Activated effector memory CD4-positive, alpha-beta T cell treated with Interleukin-2 at 50 U/mL for 16 hours (primary cell): ENCODE measurements at places on chromosomes 12 and 14.

- no peak for DNase-seq
Measured at GRCh38 chr12:10392394-10392930, 2.6 kb upstream of the KLRK1 start.

- DNase-seq: peak; percentile 50
Measured at GRCh38 chr12:47744005-47744651, 14.6 kb downstream of the RAPGEF3 start.

DNA sequence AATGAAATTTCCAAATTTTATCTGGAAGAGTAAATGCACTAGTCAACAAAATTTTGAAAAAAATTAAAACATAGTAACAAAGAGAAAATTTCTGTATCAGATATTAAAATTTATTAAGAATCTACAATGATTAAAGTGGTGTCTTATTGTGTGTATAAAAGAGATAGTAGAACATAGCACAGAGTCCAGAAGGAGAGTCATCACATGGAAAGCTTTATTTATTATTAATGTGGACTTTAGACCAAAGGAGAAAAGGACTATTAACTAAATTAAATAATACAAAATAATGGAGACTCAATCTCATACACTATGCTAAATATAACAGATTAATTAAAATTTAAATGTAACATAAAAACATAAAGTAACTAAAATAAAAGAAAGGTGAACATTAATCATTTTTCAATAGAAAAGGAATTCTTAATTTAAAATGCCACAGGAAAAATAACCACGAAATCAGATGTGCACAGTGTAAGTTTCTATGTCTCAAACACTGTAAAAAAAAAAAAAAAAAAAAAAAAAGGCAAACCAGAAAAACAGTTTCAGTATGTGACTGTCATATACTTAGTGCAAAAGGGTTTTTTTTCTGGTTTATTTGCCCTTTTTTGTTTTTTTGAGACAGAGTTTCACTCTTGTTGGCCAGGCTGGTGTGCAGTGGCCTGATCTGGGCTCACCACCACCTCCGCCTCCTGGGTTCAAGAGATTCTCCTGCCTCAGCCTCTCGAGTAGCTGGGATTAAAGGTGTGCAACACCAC is 95.4 kb downstream of the MYF5 start:
- DNase-seq: no peak

DNA sequence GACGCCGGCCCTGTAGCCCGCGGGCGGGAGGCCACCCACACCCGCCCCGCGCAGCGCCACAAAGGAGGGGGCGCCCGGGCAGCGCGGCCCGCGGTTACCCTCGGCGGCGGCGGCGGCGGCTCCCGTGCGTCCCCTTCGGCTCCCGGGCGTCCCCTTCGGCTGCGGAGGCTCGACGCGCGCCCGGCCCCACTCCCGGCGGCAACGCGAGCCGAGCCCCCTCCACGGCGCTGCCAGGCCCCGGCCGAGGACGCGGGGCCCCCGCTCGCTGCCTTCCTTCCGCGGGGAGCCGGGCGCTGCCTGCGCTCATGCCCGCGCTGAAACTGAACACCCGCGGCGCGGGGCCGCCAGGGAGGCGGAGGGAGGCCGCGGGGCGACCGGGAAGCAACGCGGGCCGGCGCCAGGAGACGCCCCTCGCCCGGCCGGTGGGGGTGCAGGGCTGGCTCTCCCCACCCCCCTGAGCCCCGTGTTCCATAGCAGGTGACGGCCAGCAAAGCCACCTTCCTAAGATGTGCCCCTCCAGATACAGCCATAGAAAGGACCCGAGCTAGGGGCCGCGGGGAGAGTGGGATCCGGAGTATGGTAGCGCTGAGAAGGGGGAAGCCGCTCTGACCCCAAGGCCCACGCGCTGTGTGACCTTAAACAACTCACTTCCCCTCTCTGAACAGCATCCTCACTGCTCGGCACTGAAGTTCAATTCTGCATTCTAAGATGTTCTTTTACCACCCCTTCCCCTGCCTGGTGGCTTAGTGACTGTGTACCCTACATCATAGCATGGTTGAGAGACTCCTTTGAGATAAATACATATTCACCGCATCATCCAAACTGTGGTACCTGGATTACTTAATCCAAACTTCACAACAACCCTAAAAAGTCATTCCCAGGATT is 42.8 kb downstream of the KDM2B start:
- peak; percentile 20 for DNase-seq

GRCh38 chr14:105817971-105818711 is 291.8 kb downstream of the TMEM121 start:
- no peak for DNase-seq

GRCh38 chr12:47400266-47400665 is 305.6 kb downstream of the RPAP3 start:
- no peak for DNase-seq

DNA sequence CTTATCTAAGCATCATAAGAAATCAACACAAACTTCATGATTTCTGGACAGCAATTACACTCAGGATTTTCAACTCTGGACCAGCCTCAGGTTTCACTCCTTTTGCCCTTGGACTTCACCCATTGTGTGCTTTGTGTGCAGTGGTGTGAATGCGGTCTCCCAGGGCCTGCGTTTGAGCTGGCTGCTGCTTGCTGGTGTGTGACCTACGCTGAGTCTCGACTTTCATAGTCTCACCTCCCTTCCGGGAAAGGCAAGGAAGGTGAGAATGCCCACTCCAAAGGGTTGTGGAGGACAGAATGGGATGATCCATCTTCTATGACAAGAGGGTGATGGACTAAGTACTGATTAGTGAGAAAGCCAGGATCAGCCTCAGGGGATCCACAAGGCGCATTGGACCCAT is 228.8 kb downstream of the C12orf75 start:
- DNase-seq: no peak

- DNase-seq: no peak
Measured at GRCh38 chr14:37469650-37470049, 125.4 kb downstream of the FOXA1 start.

DNA sequence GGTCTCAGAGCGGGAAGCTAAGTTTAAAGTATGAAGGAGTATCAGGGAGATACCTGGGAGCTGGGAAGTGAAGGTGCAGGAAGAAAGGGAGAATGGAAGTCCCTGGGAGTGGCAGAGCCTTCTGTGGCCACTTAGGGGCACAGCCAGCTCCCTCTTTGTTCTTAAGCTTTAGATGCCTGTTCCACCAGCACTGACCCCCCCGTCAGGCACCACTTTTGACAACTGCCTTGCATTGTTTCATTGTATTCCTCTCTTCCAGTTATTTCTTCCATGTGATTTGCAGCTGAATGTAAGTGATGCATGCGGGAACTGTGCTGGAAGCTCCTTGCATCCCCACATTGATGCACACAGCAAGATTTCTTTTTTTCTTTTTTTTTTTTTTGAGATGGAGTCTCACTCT is 2.6 kb downstream of the GALNT16 start:
- DNase-seq: no peak

- no peak for DNase-seq
Measured at GRCh38 chr14:69059658-69060623, 80.8 kb upstream of the ACTN1 start.

GRCh38 chr12:114392909-114393308 is 13.0 kb downstream of the TBX5 start:
- no peak for DNase-seq

GRCh38 chr14:69631509-69631908 is 20.1 kb downstream of the SUSD6 start:
- no peak for DNase-seq

GRCh38 chr14:46008348-46008747 is 643.2 kb downstream of the RPL10L start:
- DNase-seq: no peak

DNA sequence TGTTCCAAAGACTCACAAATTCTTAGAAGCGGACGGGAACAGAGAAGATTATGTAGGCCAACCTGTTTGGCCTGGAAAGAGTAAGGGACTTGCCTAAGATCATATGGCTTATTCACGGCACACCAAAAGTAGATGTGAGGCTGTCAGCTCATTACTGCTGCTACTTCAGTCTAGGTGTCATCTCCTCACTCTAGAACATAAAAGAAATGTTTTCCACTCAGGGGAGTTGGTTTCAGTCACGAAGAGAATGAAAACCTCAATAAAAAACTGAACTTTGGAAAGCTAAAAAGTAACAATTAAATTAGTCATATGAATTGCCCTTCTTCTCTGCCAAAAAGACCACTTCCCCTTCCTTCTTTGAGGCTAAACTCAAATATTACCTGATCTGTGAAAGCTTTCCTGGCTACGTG is 658 bp upstream of the CEP128 start:
- no peak for DNase-seq

- no peak for DNase-seq
Measured at GRCh38 chr12:79250960-79251755, 386.6 kb downstream of the SYT1 start.
